ENCODE measurements at places on chromosomes 16 and 17.

GRCh38 chr16:57600952-57601580 lies 27.4 kb upstream of the ADGRG1 start:
- no peak for DNase-seq

- peak; percentile 41 for DNase-seq
Measured at GRCh38 chr17:4738136-4739121, 1.2 kb upstream of the ZMYND15 start.

DNA sequence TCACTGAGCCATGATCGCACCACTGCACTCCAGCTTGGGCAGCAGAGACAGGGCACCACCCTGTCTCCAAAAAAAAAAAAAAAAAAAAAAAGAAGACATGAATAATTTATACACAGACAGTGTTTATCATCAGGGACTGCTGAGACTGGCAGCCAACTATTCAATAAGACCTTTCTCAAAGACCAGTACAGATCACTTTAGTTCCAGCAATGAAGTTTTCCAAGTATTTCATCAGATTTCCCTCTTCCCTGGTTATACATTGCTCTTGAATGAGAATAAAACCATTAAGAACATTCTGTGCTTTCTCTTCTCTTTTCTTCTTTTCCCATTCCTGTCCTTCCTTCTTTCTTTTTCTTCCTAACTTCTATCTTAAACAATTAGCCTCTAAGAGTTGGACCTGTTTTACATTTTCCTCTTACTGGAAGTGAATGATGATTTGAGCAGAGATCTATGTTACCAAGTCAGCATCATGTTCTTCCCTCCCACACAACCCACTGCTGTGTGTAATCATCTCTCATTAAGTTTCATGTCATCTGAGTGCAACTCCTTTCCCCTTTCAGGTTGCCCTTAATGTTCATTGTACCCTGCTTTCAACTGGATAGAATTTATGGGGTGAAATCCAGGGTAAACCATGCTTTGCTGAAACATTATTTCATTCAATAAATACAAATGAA lies 35.9 kb upstream of the SMIM36 start:
- no peak for DNase-seq

- no peak for DNase-seq
Measured at GRCh38 chr17:2794111-2794803, 2.0 kb upstream of the RAP1GAP2 start.

DNA sequence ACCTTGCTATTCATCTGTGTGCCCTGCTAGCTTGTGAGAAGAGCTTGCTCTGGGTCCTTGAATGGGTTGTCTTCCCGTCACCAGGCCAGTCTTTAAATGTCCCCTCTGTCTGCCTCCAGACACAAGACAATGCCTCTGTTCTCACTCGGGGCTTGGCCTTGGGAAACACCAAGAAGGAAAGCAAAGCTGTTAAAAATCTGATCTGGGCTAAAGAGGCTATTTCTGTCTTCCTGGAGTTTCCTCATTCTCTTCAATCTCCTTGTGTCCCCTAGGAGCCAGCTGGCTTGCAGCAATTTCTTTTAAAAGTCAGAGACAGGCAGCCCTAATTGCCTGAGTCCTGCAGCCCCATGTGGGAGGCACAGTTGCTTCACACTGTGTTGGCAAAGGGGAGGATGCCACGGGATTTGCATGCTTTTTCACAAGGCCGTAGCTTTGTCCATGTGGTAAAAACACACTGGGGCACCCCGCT lies 2.5 kb downstream of the DNAI2 start:
- DNase-seq, result no peak

GRCh38 chr17:58052407-58052806 lies 30.8 kb upstream of the DYNLL2 start:
- no peak for DNase-seq

DNA sequence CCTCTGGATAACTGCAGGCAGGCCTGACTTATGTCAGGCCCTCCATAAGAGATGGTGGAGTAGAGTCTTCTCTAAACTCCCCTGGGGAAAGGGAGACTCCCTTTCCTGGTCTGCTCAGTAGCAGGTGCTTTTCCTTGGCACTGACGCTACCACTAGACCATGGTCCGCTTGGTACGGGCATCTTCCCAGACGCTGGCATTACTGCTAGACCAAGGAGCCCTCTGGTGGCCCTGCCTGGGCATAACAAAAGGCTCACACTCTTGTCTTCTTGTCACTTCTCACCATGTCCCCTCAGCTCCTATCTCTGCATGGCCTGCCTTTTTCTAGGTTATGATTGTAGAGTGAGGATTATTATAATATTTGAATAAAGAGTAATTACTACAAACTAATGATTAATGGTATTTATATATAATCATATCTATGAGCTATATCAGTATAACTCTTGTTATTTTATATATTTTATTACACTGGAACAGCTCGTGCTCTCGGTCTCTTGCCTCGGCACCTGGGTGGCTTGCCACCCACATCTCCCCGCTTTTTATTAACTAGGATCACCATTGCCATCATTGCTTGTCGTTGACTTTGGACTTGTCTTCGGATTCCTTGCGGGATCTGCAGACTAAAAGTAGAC lies 59.8 kb upstream of the ARL4D start:
- DNase-seq, result peak; percentile 65

DNA sequence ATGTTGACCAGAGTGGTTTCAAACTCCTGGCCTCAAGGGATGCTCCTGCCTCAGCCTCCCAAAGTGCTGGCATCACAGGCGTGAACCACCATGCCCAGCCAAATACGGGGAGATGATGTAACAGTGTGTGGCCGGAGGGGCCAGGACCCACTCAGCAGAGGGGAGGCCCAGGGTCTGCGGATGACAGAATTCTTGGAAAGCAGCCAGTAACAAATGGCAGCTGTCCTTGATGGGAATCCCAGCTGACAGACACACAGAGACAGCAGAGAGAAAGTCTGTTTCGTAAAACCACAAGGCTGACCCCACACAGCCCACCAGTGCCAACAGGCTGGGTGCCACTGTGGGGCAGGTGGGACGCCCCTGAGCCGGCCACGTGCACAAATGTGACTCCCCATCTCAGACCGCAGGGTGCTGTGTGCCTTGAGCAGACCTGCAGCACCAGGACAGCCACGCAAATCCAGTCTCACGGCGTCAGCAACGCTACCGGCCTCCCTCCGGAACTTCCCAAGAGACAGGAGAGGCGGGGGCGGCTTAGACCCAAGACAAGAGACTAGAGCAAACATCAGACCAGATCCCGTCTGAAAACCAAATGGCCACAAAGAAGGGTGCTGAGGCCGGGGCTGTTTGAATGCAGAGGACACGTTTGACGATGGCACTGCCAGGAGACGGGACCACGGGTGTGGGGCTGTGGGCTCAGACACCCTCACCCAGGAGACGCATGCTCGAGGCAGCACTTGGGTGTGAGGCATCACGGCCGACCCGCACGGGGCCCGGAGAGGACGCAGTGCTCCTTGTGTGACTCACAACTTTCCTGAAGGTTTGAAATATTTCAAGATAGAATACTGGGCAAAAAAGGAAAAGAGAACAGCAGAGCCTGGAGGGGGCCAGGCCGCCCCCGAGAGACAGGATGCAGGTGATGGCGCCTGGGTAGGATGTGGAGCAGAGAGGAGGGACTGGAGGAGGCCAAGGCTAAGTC lies 24.6 kb downstream of the CTU2 start:
- no peak for DNase-seq

Data from CD4-positive, alpha-beta T cell treated with Interleukin-15 for 1 hour (primary cell).